Activated CD4-positive, alpha-beta T cell treated with anti-CD3 and anti-CD28 coated beads for 48 hours (primary cell): ENCODE measurements at places on chromosomes 7 and 10.

DNA sequence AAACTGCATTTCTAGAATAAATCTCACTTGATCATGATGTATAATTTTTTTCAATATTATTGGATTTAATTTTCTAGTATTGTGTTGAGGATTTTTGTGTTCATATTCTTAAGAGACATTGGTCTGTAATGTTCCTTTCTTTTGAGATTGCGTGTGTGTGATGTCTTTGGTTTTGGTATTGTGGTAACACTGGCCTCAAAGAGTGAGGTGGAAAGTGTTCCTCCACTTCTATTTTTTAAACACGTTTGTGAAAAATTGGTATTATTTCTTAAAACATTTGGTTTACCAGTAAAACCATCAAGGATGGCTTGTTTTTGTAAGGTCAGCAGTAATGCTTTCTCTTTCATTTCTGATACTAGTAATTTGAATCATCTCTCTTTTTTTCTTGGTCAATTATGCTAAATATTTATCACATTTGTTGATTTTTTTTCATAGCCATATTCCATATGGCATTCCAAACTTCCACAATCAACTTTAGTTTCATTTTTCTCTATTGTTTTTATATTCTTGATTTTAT is 290.2 kb upstream of the CDC14C start:
- no peak for DNase-seq

DNA sequence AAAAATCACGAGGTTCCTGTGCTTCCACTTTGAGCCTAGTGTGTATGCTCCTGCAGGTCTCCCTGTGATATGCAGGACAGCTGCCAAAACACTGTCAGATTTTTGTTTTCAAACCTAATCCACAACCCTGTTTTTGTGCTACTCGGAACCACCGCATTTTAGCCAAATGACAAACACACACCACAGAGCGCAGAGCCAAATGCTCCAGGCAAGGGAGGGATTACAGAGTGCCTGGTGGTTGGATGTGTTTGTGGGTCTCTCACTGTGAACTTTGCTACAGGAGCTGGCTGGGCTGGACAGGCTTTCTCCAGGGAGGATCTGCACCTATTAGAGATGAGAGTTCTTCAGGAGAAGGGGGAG is 5.7 kb upstream of the RBM28 start:
- DNase-seq: no peak

DNA sequence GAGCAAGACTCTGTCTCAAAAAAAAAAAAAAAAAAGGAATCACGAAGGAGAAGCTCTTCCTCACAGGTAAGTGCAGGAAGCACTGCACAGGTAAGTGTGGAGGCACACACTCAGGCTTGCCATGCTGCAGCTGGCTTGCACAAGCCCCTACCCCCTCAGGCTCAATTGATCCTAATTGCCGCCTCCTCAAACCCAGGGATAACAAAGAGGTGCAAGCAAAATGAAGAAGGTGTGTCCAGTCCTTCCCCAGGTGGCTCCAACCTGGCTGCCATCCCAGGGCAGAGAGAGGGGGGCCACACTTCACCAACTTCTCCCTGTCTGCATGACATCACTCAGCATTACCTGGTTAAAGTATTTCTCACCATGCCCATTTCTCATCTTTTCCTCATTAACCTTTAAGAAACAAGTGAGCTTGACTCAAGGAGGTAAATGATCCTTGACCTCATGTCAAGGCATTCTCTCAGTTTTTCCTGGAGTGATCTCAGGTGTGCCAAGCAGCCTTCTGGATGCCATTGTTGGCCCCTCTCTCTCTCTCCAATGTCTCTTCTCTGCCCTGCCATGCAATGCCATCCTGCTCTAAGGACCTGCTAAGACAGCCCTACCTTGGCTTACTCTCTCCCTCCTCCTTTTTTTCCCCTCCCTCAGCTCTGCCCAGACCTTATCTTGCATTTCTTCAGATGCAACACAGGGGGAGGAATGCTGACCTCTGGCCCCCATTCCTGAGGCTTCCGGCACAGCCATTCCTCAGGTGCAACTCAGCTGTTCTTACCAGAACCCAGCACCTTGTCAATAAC is 13.0 kb upstream of the TRPV6 start:
- no peak for DNase-seq

DNA sequence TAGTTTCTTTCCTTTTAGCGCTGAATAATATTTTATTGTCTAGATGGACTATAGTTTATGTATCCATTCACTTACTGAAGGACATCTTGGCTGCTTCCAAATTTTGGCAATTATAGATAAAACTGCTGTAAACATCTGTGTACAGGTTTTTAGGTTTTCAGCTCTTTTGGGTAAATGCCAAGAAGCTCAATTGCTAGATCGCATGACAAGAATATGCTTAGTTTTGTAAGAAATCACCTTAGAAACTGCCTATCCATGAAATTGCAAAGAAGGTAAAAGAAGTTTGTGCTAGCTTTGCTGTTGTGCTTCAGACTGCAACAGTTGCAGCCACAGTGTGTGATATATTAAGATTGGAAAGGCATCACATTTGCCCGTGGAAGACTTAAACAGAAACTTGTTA is 103.2 kb upstream of the TNS3 start:
- DNase-seq: no peak
